CMK (cell line): ENCODE measurements at places on chromosomes 1 and 21.

- DNase-seq = no peak
Measured at GRCh38 chr1:198162091-198162767, 5.4 kb downstream of the NEK7 start.

DNA sequence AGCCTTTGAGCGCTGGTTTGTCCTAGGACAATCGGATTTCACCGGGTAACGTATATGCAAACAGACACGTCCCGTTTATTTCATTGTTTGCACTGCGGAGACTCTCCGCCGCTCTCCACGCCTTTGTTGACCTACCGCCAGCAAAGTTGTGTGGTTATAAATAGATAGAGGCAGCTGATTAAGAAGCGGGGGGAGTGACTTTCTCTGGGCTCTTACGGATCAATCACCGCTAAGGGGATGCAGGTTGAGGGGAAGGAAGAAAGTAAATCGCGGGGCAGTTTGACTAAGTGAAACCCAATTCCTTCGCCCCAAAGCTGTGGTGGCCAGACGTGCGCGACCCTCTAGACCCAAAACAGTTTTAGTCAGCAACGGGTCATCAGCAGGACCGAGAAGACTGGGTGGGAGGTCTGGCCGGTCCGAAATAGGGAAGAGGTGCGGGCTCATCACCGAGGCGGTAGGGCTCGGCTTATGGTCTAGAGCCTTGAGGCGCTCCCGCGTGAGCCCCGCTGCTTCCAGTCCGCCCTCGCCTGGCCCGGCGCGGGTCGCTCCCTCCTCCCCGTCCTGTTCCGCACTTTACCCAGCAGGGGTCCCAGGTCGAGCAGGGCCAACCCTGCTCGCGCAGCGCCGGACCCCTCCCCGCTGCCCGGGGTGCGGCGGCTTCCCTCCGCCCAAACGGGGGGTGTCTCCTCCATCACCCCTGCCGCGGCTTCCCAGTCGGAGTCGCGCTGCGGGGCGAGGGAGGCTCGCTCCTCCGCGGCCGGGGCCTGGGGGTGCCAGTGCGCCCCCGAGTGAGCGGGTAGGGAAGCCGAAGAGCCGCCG, 120.8 kb upstream of the RRP15 start:
- DNase-seq = no peak

DNA sequence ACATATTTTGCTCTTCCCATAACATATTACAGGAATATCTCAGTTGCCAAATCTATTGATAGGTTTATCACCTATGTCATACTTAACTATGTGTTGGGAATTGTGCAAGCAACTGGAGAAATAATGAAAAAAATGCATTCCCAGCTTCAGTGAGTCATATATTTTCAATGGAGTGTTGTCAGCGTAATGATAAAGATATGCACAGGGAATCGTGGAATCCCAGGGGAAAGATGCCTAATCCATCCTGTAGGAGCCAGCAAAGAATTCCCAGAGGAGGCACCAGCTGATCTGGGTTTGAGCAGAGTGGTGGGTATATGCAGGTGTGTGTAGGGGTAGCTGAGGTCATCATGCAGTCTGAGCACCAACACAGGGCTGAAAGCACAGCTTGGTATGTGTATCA, 213.3 kb upstream of the DAB1 start:
- no peak for DNase-seq

- DNase-seq = no peak
Measured at GRCh38 chr1:2269193-2269921, 41.2 kb downstream of the SKI start.

DNA sequence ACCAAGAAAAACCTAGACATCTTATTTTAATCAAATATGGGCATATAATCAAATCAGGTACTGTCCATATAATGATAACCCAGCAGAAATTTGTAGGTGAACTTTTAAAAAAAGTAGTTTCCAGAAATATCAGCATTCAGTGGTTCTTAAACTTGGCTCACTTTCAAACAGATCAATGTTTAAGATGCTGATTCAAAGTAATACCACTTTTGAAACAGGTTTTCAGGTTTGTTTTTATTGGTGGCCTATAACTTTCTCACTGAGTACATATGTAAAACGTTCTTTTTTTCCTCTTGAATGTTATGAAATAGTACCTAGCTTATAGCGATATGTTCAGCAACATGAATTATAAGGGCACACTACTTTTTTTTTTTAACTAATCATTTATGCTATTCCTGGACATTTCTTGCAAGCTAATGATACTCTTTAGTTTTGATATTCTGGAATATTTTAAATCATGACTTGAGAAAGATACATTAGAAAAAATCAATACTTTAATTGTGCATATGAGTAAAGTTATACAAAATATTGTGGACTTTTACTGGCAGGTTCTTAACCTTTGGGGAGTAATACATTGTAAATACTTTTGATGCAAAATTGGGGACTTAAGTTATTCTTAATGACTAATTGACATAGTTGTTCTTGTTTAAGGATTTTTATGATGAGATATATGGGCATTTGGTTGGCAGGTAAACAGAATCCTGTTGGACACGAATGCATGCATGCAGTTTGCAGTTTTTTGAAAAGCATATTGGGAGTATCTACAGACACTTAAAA, 3.0 kb downstream of the NFIA start:
- no peak for DNase-seq
